ENCODE measurements at places on chromosomes 4 and X.
A peak's percentile ranks its signal among the peaks of the same experiment; 100 is the strongest.

- DNase-seq, result no peak
Measured at GRCh38 chr4:42397635-42398170, 415 bp downstream of the SHISA3 start.

DNA sequence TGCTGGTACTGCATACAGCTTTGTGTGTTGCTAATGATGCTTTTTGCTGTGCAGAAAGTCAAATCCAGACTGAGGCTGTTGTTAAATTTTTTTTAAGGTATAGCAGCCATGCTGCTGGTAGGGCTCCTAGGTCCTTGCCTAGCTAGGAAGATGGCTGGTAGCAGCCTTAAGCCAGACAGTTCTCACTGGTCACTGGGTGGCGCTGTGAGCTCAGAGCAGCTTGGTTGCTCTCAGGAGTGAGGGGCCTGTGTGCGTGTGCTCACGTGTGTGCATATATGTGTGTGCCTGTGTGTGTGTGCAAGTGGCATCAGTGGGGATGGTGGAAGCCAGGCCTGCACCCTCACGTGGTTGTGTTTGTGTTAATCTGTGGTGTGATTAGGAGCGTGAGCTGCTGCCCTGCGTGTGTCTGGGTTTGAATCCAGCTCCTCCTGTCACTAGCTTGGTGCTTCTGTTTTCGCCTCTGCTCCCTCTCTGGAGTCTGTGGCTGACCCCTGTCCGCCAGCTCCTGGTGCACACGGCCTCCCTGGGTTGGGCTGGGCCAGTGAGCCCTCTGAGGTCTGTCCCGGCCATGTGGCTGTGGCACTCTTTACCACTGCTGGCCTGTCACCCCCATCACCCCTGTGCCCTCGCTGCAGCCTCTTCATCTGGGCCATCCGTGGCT is 46.1 kb downstream of the SORCS2 start:
- DNase-seq, result no peak

DNA sequence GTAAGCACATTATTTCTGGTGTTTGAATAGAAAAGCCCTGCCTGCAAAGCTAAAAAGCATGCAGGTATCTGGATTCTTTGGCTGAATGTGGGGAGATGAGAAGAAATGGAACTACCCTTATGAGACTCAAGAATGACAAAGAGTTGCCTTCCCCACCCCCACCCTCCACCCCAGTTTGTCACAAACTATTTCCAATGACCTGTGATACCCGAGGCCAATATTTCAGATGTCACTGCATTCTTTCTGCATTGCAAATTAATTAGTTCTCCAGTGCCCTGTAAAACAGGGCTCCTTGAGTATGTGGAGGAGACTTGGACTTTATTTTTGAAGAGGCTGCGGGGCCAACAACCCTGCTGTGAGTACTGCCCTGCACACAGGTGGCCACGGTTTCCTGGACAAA is 116.4 kb downstream of the ZNF827 start:
- no peak for DNase-seq

DNA sequence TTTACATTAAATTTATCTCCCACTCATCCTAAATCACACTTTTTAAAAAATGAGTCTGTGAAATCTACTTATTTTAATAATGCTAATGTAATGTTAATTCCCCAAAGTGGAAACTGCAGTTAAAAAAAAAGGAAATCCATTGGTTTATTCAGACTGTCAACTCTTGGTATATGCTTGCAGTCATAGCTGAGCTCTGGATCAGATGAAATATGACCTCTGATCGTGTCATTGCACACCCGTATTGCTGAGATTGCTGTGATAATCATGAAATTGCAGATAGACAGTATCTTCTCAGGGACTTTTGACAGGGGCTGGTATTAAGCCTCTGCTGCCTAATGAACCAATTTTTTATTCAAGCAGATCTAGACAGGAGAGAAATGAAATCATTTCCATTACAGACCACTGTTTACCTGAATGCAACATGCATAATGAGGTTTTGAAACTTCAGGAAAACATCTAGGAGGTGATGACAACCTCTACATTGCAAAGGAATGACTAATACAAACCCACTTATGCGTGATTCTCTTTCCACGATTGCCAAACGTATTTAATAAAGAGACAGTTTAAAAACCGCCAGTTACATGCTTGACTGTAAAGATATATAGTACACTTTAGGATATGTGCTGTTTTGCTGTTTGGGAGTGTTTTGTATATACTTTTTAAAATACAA is 138.3 kb upstream of the PUDP start:
- no peak for DNase-seq

DNA sequence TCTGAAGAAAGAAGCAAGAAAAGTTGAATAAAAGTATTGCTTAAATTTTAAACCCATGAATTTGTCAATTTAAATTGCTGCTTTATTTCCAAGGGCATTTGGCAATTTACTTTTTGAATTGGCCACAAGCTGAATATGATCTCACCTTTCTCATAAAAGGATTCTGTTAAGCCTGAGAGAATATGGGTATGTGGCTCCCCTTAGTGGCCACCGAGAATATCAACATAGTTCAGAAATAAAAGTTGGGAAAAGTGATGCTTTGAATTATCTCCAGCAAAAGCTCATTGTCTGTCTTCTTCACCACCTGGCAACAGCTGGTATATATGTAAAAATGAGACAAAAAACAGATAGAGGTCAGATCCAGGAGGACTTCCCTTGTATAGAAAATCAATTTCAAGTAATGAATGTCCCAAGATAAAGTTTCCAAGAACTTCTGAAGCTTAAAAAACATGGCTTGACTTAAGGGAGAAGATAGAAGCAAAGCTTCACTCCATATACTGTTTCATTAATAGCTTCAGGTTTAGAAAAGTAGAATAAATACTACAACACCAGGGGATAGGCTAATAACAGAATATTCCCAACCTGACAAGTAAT is 290.7 kb upstream of the FAM241A start:
- DNase-seq, result no peak

DNA sequence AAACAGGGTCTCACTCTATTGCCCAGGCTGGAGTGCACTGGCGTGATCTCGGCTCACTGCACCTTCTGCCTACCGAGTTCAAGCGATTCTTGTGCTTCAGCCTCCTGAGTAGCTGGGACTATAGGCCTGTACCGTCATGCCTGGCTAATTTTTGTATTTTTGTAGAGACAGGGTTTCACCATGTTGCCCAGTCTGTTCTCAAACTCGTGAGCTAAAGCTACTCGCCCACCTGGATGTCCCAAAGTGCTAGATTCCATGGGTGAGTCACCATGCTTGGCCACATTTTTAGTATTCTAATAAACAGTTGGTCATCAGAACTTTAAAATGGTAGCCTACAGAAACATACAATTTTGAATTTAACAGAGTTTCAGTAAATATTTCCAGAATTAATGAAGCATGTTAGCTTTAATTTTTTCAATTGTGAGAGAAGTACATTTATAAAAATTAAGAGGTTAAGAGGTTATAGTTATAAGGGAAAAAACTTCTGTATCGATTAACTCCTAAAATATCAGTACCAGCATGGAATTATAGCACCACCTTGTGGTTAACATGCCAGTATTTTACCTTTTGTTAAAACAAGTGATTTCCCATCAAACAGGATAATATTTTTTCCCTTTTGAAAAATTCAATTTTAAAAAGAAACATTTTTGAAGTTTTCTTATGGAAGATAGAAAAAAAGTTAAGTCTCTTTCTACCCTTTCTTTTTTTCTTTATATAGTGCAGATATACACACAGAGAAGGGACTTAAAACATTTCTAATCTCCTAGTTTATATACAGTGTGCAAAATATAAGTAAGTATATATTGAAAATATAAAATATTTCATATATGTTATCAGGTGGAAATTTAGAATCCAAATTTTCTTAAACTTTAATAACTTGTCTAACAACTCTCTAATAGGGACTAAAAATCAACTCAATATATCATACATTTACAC is 35.4 kb downstream of the CEP44 start:
- DNase-seq, result no peak

DNA sequence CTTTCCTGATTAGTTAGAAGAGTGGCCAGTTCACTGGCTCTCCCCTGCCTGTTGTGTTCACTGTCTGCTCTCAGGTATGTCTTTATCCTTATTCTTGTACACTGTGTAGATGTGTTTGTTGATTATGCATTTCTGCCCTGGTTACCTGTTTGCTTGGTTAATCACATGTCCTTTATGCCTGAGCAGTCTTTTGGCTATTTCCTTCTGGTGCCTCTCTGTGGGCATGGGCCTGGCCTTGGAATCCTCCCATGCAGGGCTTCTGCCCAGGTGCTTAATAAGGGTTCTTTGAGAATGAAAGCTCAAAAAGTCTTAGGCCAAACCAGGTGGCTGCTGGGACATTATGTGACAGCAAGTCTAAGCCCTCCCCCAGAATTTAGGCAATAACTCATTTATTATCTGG is 26.5 kb downstream of the OTUD6A start:
- no peak for DNase-seq

GRCh38 chrX:46340696-46341095 is 204.5 kb downstream of the ZNF674 start:
- no peak for DNase-seq

DNA sequence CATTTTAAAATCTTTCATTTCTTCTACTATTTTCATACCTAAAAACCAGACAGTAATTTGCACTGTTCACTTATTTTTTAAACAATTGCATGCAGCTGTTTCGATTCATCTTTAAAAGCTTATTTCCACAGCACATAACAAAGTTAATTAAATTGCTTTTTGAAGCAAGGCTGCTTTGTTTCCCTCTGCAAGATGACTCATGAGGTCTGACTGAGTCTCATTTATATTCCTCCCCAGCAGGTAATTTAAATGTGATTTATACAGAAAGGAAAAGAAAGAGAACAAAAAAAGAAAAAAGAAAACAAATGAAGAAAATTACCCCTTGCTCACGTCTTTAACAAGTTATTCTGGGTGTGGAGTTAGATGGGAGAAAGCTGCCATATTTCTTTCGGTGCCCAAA is 22.8 kb downstream of the VMA21 start:
- no peak for DNase-seq

- DNase-seq, result no peak
Measured at GRCh38 chrX:39955625-39956024, 142.1 kb downstream of the BCOR start.

GRCh38 chr4:147060151-147060931 is 114.7 kb upstream of the TTC29 start:
- no peak for DNase-seq

DNA sequence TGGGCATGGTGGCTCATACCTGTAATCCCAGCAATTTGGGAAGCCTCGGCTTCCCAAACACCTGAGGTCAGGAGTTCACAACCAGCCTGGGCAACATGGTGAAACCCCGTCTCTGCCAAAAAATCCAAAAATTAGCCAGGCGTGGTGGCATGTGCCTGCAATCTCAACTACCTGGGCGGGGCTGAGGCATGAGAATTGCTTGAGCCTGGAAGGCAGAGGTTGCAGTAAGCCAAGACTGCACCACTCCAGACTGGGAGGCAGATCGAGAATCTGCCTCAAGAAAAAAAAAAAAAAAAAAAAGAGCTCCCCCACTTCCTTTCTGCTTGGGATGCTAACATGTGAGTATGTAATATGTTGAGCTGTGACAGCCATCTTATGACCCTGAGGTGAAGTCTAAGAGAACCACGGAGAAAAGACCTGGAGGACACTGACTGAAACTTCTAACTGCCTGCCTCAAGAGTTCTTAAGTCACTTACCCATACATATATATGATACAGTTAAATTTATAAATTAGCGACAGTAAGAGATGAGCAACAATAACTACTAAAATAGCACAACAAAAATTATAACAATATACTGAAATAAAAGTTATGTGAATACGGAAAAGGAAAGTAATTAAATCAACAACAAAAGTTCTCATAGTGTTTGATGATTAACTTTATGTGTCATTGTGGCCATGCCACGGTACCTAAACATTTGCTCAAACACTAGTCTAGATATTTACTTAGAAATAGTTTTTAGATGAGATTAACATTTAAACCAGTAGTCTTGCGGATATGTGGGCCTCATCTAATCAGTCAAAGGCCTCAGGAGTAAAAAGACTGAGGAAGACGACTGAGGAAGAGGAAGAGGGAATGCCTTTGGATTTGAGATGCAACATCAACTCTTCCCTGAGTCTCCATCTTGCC is 178.3 kb downstream of the OPHN1 start:
- DNase-seq, result no peak

DNA sequence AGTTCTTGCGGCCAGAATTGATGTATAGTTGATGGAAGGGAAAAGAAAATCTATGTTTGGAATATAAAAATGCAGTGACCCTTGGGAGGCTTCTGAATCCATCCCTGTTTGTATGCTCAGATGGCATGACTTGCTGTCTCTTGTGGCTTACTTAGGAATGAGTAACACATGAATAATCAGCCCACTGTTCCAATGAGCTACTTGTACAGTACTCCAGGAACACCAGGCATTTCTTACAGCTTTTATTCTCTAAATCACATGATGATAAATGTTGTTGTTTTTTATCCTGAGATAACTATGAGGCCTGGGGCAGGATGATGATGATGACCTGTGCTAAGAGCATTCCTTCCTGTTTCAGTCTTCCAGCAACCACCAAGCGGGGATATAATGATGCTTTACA is 18.9 kb downstream of the TMPRSS11E start:
- no peak for DNase-seq

GRCh38 chr4:74376888-74377483 is 12.0 kb downstream of the EREG start:
- peak; percentile 44 for DNase-seq

- DNase-seq, result no peak
Measured at GRCh38 chr4:36321176-36321575, 39.8 kb downstream of the DTHD1 start.

DNA sequence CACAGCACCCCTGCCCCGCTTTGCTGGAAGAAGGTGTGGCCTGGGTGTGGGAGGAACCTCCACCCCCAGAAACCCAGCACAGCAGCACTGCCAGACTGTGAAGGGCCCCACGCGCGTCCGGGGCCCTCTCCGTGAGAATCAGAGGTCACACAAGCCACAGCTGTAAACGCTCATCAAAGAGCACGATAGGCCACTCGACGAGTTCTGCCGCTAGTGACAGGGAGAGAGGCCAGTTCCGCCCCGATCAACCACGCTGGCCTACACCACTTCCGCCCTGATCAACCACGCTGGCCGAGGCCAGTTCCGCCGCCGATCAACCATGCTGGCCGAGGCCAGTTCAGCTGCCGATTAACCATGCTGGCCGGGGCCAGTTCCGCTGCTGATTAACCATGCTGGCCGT is 25.9 kb upstream of the ADRA2C start:
- DNase-seq, result no peak

DNA sequence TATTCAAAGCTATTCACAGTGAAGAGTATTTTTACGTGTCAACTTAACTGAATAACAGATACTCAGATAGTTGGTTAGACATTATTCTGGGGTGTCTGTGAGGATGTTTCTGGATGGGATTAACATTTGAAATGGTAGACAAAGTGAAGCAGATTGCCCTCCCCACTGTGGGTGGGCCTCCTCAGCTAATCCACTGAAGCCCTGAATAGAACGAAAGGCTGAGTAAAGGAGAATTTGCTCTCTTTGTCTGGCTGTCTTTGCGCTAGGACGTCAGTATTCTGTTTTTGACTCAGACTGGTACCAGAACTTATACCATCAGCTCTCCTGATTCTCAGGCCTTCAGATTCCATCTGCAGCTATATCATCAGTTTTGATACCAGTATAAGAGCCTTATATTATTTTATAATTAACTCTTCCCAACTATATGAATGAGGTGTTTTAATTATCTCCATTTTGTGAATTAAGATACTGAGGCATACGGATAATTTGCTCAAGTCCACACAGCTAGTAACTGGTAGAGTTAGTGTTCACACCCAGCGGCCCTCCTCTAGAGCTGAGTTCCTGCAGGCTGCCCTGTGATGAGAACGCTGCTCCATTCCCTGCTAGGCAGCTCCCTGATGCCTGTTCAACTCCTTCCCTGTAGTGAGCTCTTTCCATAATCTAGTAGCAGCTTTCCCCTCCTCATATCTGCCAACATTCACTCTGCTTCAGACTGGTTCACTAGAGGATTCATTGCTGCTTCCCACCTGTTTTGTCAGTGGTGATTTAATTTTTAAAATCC is 87.5 kb downstream of the RBM46 start:
- no peak for DNase-seq

GRCh38 chr4:48340276-48340964 is 909 bp upstream of the SLAIN2 start:
- DNase-seq, result peak; percentile 37

Measured in HFF-Myc (cell line).